ENCODE measurements at places on chromosomes 13 and 19. TPM values are rescaled to one million over a fixed set of nuclear protein-coding genes. Genes with fewer than 3 reads are reported as not detected.
A peak's percentile ranks its signal among the peaks of the same experiment; 100 is the strongest.

Gene ARRDC5
- not detected for total RNA-seq

DNA sequence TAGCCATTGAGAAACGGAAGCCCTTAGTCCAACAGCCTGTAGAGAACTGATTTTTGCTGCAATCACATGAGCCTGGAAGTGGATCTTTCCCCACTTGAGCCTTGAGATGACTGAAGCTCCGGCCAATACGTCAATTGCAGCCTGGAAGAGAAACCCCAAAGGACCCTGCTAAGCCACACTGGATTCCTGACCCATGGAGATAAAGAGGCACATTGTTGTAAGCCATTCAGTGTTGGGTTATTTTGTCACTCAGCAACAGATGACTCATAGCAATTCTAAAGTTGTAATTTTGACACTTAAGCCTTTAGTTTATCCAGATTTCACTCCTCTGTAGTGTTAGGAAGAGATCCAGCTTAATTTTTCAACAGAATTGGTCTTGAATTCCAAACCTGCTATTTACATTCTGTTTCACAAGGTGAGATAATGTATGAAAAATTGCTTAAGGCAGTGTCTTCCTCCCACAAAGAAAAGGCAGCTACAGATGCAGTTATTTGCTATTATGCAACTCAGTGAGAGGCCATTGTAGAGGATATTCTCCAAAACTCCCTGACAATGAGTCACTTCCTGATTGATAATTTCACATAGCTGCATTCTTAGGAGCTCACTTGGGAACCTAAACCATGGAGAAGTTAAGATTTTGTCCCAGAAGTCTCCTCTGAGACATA, 59.4 kb upstream of the TSHZ3 start:
- peak; percentile 82 for DNase-seq

Gene CAB39L
- total RNA-seq, result 2.2 TPM

DNA sequence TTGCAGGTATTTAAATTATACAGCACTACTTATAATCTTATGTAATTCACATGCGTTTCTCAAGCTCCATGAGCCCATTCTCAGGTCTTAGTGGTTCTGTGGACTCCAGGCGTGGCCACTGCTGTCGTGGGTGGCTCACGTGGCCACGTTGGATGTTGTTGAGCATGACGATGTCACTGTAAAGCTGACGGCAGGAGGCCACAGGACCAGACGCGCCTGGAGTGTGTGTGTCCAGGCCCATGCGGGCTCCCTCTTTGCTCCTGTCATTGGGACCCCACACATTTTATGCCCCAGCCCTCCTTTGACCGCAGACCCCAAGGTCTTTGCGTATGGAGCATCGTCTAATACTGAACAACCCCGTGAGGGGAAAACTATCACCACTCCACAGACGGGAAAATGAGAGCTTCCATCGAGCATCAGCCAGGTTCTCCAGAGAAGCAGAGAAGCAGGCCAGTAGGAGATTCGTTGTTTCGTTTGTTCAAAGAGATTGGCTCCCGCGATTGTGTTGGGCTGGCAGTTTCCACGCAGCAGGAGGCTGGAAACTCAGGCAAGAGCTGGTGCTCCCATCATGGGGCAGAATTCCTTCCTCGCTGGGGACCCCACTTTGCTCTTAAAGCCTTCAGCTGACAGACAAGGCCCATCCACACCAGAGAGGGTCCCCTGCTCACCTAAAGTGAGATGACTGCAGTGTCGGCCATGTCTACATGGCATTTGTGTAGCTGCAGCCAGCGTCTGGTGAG, 129.3 kb upstream of the SPACA7 start:
- no peak for DNase-seq

DNA sequence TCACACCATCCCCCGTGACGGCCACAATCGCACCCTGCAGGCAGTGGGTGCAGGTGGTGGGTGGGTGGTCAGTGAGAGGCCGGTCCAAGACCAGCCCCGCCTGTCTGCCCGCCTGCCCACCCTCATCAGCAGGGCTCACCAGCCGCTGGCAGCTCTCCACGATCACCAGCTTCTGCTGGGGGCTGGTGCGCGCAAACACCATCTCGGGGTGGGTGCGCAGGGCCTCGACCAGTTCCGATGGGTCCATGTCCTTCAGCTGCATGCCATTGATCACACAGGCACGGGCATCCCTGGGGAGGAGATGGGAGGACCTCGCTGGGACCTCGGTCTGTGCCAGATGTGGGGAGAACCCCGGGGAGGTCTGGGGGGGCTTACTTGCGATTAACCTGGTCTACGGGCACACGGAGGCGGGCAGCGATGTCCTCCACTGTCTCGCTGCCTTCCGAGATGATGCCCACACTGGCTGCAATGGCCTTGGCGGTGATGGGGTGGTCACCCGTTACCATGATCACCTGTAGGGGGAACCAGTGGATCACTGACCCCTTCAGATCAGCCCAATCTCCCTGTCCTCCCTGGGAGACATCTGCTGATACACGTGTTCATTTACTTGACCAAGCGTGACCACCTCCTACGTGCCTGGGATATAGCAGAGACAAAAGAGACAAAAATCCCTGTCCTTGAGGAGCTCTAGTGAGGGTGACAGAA, 8.0 kb downstream of the ATP4A start:
- DNase-seq, result peak; percentile 62

GRCh38 chr13:65623148-65623547, 1607.0 kb downstream of the PCDH9 start:
- DNase-seq, result no peak

Gene ALG11
- 19.1 TPM for total RNA-seq

DNA sequence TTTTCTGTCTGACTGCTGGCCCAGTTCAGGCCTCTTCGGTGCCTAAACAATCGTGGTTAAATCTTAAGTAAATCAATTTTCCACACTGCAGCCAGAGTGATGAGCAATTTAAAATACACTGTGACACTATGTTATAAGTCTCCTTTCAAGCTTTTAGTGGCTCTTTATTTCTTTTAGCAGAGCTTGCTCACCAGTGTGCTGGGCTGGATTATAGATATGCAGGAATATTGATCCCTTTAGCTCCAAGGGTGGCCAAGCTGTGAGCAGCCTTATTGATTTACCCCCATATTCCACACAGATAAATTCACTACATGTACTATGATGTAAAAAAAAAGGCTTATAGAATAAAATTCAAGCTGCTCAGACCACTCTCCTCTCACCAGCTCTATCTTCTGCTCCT, 21.7 kb downstream of the CBY2 start:
- no peak for DNase-seq

- DNase-seq, result no peak
Measured at GRCh38 chr19:8087876-8088275, 35.3 kb downstream of the CCL25 start.

Measured in Daoy (cell line).